Stimulated activated CD4-positive, alpha-beta T cell treated with anti-CD3 and anti-CD28 coated beads, Interleukin-12 subunit alpha, Interleukin-12 subunit beta, amount 100 ng/mL, for 4 hours (primary cell): ENCODE measurements at places on chromosomes 2 and 18.

- no peak for DNase-seq
Measured at GRCh38 chr18:62165583-62165982, 21.3 kb downstream of the PIGN start.

DNA sequence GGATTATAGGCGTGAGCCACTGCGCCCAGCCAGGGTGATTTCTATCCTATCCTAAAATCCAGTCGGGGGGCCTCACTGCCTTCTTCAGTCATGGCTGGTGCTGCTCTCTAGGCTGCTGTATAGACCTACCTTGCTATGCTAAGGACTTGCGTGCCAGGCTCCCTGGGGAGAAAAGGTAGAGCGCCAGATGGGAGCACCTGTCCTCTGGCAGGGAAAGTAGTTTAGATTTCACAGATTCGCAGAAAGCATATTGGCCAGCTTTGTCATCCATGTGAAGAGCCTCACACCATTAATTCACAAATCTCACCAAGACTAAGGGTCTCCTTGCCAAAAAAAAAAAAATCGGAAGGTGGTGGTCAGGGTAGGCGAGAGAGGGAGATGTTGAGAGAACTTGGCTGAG lies 217.6 kb downstream of the ATAD2B start:
- DNase-seq = no peak

DNA sequence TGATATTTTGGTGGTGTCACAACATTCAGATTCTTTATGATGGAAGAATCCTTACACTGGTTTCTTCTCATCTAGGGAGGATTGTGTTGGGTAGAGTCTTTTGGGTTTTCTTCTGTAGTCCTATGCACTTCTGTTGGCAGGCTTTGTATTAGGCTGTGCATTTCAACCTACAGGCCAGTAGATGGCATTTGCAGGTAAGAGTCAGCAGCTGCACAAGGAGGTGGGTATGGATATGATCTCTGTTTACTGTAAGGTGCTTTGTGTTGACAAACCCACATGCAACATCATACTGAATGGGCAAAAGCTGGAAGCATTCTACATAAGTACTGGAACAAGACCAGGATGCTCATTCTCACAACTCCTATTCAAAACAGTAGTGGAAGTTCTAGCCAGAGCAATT lies 656.8 kb downstream of the METTL4 start:
- no peak for DNase-seq

DNA sequence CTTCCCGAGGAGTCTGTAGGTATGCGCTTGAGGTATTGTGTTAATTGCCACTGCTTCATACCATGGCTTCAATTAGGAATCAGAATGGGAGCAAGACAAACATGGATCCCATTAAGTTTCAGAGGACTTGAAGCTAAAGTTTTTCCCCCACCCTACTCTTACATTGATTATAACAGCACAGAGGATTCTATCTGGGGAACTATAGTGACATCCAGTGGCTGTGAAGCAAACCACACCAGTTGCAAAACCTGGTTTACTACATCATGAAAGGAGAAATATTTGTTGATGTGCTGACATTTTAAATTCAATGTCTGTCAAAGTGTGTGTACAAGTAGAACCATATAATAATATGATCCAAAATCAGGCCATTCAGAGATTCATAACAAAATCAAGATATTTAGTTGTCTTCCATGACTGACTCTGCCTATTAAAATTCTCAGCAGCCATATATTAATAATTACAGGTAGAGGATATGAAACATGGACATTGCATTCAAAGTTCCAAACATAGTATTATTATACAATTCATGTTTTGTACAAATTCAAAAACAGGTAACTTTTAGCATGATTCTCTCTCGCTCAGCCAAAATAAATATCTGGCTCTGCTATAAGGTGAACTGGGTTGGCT lies 82.9 kb downstream of the GRB14 start:
- no peak for DNase-seq

DNA sequence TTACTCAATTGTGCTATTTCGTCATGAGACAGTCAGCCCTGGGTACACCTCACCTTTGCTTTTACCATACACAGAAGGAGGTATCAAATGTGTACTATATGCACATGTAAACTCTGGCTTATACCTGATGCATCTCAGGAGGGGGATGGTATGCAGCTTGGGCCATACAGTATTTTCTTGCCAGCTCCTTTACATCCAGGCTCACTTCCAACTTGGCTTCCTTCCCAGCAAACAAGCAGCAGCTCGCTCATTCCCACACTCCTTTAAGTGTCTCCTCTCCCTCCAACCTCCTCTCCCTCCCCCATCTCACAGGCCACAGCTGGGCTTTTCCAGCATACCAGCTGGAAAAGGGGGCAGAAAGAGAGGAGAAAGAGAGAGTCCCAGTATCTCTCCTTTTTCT lies 9.6 kb downstream of the MARCHF4 start:
- DNase-seq = no peak

DNA sequence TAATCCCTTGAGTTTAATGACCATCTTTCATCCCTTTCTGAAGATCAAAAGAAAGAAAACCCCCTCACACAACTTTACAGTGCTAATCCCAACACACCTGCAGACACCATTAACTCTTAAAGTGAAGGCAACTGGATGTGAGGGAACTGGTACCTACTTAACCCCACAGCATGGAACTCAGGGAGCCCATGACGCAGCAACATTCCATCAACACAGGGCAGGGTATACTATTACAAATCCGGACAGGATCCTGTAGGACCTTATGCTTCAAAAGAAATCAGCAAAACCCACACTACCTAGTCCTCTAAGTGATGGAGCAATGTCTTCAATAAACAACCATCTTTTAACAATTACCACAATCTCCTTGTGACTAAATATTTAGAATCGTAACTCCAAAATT lies 78.6 kb downstream of the FARSB start:
- DNase-seq = no peak

DNA sequence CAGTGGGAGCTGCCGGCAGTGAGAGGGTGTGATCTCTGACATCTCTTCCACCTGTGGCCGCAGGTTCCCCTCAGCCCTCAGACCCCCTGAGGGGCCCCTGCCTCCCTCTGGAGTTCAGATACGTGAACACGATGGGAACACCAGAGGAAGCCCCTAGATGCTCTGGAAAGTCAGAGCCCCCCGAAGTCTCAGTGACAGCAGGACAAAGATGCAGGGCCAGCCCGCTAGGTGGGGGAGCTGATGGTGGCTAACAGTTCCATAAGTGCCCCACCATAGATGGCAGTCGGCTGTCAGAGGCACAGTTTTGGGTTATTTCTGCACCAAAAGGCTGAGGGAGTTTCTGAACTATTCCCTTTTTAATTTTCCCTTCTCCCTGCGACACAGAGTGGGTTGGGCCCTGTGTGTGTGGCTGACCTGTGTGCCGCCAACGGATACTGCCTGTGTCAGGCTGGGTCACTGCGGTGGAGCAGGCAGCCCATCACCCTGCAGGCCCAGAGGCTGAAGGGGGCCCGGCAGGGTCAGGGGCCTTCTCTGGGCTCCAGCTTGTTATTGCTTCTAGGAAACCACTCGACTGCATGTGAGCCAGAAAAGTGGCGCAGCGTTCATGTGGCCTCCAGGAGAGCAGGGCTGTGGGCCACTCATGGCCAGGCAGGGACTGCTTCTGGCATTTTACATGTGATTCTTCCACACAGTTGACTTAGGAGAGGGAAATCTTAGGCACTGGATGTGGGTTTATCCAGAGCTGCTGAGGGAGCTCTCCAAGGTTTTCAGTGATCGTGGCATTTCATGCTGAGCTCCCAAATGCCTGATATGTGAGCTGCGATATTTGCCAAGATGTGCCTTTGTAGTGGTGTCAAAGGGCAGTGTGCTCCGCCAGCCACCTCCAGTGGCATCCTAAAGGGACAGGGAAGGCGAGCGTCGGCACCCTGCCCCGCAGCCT lies 225.1 kb downstream of the SH3RF3 start:
- DNase-seq = no peak

- no peak for DNase-seq
Measured at GRCh38 chr18:24267878-24268277, 129.0 kb downstream of the CABYR start.

DNA sequence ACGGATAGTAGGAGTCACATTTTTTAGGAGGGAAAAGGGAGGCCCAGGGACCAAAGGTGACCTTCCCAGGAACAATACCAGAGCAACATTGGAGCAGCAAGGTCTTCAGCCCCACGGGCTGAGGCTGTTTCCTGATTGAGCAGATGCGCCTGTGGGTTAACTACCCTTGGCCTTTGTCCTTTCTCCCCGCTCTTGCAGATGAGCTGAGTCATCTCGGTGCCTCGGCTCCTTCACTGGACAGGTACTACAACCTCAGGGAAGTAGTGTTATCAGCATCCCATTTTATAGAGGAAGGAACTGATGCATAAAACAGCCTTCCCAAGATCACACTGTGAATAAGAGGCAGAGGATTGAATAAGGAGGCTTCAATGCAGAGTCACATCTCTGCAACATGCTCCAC lies 43.5 kb downstream of the DHRS9 start:
- DNase-seq = no peak

GRCh38 chr2:239370403-239370802 lies 30.4 kb downstream of the HDAC4 start:
- DNase-seq = no peak

DNA sequence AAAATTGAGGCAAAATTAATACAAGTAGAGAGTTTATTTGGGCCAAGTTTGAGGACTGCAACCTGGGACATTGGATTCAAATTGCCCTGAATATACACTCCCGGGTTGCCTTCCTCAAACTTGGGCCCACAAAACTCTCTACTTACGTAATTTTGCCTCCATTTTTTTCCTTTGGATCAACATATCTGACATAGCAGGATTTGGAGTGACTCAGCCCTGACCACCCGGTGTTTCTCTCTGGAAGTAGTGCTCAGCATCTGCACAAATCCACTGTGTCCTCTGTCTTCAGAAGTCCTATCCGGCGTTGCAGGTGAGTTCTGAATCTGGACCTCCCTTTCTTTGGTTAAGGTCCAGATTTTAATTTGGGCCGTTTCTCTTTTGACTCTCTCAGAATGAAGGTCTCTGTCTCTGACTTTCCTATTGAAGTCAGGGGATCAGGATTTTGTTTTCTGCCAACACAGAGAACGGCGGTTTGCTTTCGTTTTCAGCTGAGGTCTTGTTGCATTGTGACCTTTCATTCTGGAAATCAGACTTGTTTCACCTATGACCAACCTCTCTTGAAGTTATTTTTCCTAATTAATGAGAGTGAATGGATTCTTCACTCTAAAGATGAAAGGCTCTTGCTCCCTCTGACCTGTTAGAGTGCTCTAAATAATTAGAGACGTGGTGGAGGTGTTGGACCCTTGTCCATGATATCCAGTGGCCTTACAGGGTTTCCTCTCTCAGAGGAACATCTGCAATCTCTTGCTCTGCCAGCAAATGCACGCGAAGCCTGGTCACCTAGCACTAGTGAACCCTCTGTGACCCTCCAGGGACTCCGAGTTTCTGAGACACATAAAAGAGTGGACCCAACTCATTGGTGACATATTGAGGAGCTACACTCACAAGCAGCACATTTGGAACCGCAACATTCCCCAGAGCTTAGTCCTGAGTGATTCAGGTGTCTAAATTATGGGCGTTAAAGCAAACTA lies 13.6 kb downstream of the TCF23 start:
- no peak for DNase-seq

DNA sequence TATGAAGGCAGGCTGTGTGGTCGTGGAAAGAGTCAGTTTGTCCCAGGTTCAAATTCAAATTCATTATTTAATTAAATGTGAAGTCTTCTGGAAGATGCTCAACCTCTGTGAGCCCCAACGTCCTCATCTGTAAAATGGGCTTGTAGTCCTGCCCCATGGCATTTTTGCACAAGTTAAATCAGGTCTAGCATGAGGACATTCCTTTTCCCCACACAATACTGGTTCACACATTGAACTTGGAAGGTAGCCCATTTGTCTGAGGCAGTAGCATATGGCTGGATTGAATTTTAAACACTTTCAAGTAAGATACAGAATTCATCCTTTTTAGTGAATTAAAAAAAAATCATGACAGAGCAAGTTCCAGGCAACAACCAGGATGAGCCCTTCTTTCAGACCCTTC lies 665.4 kb upstream of the HS6ST1 start:
- no peak for DNase-seq

DNA sequence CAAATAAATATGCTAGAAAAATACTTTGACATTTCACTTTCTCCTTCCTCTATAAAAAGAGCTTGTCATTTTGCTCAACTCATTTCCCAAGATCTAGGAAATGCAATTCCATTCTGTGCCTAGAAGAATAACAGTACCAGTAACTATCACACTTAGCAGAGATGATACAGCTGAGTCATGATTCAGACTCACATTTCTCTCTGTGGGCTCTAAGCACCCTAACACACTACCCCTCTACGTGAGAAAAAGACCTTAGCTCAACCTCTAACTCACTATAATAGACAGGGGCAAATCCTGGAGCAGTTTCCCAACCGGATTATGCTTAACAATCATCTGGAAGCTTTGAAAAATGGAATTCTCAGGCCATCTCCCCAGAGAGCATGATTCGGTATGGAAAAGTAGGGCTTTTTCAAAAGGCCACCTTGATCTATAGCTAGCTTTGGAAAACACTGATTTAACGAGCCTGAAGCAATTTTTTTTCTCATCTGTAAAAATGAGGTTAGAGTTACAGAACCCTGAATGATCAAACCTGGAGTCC lies 1312.3 kb upstream of the PIK3C3 start:
- no peak for DNase-seq
